Stimulated activated CD4-positive, alpha-beta T cell treated with anti-CD3 and anti-CD28 coated beads, Interleukin-4, amount 100 ng/mL, for 48 hours (primary cell): ENCODE measurements at places on chromosomes 12 and 14.

DNA sequence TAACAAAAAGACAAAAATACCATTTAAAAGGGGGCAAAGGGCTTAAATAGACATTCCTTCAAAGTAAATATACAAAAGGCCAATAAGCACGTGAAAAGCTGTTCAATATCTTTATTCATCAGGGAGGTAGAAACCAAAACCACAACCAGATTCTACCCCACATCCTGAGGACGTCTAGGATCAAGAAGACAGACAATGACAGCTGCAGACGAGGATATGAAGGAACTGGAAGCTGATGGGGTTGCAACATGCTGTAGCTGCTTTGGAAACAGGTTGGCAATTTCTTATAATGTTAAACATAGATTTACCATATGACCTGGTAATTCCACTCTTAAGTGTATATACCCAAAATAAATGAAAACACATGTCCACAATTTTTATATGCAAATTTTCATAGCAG lies 85.1 kb upstream of the C14orf180 start:
- no peak for DNase-seq

DNA sequence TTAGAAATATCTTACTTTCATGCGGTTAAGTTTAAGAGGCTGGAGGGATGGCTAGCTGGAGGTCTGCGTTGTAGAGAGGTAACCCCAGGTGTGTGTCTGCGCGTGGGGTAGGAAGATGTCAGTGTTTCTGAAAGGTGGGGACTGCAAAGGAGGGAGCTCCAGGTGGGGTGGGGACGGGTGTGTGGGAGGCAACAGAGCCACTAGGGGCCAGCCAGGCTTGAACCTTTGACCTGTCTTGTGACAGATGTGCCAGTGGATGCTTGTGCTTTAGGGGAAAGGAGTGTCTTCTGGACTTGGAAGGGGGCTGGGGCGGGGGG lies 841 bp downstream of the GLI1 start:
- no peak for DNase-seq

- DNase-seq, result no peak
These were observed at the start of gene SPIC for GRCh38 chr12:101474711-101475386. SPIC (plus strand) TSS chr12:101475336; CDS start chr12:101476905, 1,569 bp downstream.

- no peak for DNase-seq
These were observed 186.6 kb upstream of the OR4E1 start for GRCh38 chr14:21860172-21860571.
